ENCODE measurements at places on chromosomes 16 and 17.

- no peak for DNase-seq
Measured at GRCh38 chr16:84888450-84888849, 68.7 kb downstream of the CRISPLD2 start.

- no peak for DNase-seq
Measured at GRCh38 chr17:76138896-76139752, 1.9 kb downstream of the FOXJ1 start.

- DNase-seq: no peak
Measured at GRCh38 chr17:44900894-44901293, 1.6 kb upstream of the EFTUD2 start.

GRCh38 chr17:35243561-35244340 lies 879 bp downstream of the SLFN5 start:
- no peak for DNase-seq

GRCh38 chr17:81870131-81870980 lies 781 bp downstream of the ARHGDIA start:
- DNase-seq: no peak

DNA sequence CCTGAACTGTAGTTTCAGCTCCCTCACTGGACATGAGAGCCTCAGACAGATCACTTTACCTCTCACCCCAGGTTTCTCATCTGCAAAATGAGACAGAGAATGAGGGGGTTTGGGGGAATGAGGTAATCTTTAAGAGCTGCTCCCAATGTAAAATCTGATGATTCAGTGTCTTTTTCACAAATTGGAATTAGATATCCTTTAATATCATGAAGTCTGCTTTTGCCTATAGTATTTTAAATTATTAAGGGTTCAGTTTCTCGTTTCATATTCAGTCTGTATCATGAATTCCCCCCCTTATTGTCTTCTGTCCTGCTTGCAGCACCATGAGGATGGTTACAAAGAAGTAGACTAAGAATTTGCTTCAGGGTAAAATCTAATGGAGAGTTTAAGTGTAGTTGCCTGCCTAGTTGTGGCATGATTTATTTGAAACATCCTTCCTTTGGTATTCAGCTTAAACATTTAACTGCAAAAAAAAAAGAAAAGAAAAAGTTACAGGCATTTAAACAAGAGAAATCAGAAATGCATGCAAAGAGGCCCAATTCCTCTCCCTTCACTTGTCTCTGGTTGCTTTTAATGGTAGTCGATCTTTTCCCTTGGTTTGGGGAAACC lies 77.3 kb downstream of the WNT3 start:
- no peak for DNase-seq

- DNase-seq: no peak
Measured at GRCh38 chr16:55500530-55501011, 8.3 kb upstream of the LPCAT2 start.
